ENCODE measurements at places on chromosomes 11 and 22.

DNA sequence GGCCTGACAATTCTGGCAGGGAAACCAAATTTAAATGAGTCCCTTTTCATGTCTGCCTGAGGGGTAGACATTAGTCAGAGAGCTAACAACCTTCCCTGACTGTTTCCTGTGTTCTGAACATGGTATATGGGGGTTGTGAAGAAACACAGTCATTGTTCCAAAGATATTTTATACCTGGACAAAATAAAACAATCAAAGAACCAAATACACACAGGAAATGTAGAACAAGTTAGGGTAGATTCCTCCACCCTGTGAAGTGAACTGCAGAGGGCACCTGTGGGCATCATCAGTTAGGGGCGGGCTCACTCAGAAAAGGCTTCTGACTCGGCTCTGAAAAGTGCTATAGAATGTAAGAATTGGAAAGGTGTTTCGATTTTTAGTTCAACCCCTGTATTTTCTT lies 231.9 kb upstream of the CADM1 start:
- no peak for DNase-seq

- peak; percentile 97 for DNase-seq
Observed at GRCh38 chr11:57761301-57762234, at the start of gene CTNND1. CTNND1 (plus strand) TSS chr11:57761802; CDS start chr11:57791479, 29,677 bp downstream.

GRCh38 chr22:48900327-48900597 lies 927.4 kb downstream of the BRD1 start:
- DNase-seq = no peak

DNA sequence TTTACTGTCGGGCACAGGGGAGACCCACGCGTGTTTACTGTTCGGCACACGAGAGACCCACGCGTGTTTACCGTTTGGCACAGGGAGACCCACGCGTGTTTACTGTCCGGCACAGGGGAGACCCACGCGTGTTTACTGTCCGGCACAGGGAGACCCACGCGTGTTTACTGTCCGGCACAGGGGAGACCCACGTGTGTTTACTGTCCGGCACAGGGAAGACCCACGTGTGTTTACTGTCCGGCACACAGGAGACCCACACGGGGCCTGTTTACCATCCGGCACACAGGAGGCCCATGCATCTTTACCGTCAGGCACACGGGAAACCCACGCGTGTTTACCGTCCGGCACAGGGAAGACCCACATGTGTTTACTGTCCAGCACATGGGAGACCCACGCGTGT lies 525.1 kb downstream of the BRD1 start:
- no peak for DNase-seq

DNA sequence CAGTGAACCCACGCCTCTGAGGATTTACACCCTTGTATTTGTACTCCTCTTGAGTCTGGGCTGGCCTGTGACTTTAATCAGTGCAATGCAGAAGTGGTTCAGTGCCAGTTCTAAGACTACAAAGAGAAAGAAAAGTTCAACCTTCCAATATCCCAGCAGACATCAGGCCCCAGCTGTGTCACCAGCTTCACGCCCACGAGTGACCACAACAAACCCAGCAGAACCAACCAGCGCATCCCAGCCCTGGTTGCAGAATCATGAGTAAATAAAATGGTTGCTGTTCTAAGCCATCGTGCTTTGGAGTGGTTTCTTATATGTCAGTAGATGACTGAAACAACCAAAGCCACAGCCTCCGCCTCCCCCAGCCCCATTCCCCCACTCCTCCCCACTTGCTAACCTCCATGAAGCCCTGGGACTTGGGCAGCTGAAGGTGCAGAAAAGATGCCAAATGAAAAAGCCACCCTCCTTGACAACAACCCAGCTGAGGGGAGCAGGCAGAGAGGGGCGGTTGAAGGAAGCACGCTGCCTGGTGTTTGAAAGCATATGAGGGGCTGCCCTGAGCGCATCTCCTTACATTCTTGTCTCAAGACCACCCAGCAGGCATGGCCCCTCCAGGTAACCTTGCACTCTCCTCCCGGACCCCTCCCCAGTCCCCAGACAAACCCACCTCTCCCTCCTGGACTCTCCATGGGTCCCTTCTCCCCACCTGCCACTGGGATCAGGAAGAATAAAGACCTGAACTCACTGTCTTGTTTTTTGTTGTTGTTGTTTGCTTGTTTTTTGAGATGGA lies 20.9 kb downstream of the TSKU start:
- DNase-seq = no peak

DNA sequence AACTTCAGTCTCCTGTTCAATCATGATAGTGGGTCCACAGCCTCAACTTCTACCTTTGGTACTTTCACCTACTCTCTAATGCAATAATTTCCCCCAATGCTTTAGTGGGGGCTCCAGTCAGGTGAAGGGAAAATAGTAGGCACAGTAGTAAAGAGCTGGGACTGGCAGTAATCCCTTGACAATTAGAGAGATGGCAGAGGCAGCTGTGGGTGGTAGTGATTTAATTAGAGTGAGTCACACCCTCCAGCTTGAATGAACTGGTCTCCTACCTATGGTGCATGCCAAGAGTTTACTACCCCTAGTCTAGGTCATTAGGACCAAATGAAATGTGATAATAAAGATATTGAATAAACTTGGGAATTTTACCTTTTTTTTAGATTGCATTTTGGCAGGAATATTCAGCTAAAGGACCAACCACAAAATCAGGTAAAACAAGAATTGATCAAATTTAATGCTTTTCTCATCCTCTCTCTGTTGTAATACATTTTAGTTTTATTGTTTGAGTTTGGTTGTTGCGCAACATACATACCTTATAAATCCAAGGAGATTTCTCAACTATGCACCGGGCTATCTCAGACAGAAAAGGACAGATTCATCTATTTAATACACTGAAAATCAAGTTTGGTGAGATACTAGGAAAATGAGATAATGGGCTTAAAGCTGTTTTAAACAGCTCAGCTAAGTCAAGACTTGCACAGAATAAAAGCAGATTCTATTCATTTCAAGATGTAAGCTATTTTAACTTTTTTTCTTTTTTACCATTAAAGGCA lies 9.0 kb downstream of the PRRG4 start:
- no peak for DNase-seq

- DNase-seq = peak; percentile 49
Observed at GRCh38 chr22:21443057-21443734, 24.0 kb upstream of the TMEM191C start.

- no peak for DNase-seq
Observed at GRCh38 chr11:127182586-127183203, 182.1 kb upstream of the KIRREL3 start.

- no peak for DNase-seq
Observed at GRCh38 chr11:37109286-37109585, 511.2 kb upstream of the RAG2 start.

DNA sequence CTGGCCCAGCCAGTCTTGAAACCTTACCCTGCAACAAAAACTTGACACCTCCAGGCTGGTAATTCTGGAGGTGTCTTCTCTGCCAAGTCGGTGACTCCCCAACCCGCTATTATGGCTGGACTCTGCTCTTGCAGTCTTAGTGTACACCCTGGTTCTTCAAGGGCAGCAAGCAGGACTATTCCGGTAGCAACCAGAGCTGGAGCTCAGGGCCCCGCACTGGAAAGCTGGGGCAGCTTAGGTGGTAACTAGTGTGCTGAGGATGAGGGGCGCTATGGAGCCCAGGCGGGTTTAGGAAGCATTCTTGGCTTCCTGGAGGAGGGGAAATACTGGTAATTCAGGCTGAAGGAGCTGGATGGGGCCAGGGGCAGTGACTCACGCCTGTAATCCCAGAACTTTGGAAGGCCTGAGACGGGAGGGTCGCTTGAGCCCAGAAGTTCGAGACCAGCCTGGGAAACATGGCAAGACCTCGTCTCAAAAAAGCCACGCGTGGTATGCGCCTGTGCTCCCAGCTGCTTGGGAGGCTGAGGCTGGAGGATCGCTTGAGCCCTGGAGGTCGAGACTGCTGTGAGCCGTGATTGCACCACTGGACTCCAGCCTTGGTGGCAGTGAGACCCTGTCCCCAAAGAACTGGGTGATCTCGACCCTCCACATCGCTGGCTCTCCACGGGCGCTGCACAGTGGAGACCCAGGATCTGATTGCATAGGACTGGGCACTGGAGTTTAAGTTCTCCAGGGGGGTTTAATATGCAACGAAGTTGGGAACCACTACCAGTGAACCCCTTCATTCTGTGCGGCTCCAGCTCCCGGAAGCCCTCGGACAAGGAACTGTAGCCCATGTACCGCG lies 10.6 kb upstream of the AIFM3 start:
- no peak for DNase-seq

DNA sequence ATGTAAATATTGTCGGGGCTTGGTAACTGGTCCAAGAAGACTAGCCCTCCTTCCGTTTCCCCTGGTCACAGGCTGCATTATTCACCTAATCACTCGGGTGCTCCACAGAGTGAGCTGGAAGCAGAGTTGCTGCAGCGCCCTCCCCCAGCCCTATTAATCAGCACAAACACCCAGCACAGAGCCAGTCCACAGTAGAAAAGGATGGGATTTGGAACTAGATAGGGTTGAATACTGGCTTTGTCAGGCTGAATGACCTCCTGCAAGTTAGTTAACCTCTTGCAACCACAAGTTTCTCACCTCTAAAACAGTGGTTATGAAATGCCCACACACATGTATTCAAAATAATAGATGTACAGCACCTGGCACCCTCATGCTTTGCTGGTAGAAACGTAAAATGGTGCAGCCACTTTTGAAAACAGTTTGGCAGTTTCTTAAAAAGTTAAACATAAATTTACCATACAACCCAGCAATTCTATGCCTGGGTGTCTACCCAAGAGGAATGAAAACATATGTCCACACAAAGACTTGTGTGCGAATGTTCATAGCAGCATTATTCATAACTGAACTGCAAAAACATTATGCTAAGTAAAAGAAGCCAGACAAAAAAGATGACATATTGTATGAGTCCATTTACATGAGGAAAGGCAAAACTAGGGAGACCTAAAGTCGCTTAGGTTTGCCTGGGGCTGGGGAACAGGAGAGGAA lies 31.7 kb upstream of the APLP2 start:
- DNase-seq = no peak

Data from sigmoid colon (tissue), 7 donors.